ENCODE measurements at places on chromosomes 6 and 20. TPM values are rescaled to one million over a fixed set of nuclear protein-coding genes. Genes with fewer than 3 reads are reported as not detected.
A peak's percentile ranks its signal among the peaks of the same experiment; 100 is the strongest.

DNA sequence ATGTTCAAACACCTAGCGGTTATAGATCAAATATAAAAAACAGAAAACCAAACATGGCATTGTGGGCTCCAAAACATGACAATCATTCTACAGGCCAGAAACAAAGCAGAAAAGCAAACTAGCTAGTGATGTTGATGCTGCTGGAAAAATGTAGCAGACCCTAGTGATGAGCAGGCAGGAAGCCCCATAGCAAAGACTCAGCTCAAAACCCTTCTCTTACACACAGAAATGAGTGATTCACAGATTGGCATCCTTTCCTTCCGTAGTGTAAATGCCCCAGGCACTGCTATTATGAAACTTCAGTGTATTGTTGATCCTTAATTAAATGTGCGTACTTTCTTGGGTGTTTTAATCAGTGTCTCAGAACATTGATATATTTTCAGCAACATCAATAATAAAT, 425.1 kb downstream of the UTRN start:
- no peak overlapping the region for H3K4me3 ChIP-seq
- DNase-seq = peak; percentile 25
- H3K36me3 ChIP-seq = no peaks in the 10 kb centered on the region

- DNase-seq = no peak
- no peak overlapping the region for H3K27ac ChIP-seq
- no peaks in the 10 kb centered on the region for H3K36me3 ChIP-seq
- H3K27me3 ChIP-seq = no peaks in the 10 kb centered on the region
- H3K4me3 ChIP-seq = no peak overlapping the region
- no peaks in the 10 kb centered on the region for H3K4me1 ChIP-seq
These were observed 13.9 kb downstream of the GNL1 start for GRCh38 chr6:30542404-30542725.

DNA sequence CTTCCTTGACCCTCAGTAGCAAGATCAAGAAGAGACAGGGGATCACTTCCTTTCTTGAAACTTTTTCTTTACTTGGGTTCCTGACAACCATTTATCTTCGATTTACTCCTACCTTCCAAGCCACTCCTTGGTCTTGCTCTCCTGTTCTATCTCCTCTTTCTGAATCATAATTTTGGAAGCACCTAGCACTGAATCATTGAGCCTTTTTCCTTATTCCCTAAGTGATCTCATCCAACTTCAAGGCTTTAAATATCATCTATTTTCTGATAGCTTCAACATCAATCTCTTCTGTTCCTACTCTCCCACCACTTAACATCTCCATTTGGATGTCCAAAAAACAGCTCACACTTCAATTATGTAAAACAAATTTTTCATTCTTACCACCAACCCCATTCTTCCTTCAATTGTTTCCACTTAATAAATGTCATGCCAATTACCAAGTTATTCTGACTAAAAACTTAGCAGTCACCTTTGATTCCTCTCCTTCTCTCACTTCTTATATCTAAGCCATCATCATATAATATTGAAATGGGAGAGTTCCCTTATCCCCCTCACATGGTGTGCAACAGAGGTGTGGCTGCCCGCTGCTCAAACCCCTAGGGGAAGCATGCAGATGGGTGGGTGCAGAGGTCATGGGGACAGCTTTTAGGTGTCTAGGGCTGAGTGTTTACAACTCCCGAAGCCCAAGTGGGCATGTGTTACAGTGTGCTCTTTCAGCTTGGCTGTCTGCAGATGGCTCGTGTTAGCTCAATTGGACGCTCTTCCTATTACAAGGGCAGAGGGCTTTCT, 23.4 kb upstream of the TRDN start:
- H3K36me3 ChIP-seq = no peaks in the 10 kb centered on the region
- no peaks in the 10 kb centered on the region for H3K4me1 ChIP-seq
- H3K4me3 ChIP-seq = no peak overlapping the region
- no peak for DNase-seq

DNA sequence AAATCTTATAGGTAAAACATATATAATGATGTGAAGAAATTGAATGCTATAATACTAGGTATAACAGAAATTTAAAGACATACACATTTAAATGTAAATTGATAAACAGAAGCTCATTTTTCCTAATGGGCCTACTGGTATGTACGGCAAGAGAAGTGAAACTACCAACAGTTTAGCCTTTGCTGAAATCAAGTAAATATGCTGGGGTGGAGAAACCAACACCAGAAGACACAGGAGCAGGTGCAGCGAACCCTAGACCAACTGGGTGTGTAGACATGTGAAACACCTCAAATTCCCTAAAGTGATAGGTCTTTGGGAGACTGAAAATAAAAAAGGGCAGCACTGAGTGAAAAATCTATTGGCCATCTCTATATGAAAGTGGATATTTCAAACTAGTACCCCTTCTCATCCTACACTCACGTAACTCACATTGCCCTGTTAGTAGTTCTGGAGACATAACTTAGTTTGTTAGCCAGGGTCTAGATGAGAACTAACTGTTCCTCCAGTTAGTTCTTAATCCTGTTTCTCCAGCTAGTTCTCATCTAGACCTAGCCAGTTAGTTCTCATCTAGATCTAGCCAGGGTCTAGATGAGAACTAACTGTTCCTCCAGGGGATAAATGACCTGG, 53.1 kb downstream of the SLC35D3 start:
- DNase-seq = no peak
- no peaks in the 10 kb centered on the region for H3K4me1 ChIP-seq
- H3K36me3 ChIP-seq = no peaks in the 10 kb centered on the region
- H3K27ac ChIP-seq = no peak overlapping the region
- H3K27me3 ChIP-seq = 0 out of 2 replicates have a peak, but pooled peaks cover 4% of the 10 kb centered on the region

DNA sequence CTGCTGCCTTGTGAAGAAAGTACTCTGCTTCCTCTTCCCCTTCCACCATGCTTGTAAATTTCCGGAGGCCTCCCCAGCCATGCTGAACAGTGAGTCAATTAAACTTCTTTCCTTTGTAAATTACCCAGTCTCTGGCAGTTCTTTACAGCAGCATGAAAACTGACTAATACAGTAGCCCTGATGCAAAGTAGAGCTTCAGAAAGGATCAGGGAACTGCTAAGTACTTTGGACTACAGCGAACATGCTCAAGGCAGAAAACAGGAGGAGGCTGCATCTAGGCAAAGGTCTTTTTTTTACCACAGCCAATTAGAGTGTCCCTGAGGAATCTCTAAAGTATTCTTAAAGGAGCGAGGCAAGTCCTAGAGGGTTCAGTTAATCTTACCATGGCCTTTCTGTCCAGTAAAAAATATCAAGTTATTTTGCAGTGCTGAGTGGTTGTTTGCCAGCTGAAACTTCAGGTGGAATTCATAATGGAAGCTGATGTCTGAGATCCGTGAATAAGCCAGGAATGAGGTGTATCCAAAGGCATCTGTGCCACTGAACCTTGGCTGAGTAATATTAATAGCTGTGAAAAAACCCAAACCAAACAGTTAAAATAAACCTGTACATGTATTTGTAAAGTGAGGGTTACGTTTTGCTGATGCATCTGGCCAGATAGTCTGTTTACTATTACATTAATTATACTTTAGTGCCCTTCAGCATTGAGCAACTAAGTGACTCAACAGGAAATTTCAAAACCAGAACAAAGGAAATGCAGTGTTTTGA, 170.4 kb downstream of the PHF3 start:
- H3K27ac ChIP-seq = no peak overlapping the region
- H3K27me3 ChIP-seq = no peaks in the 10 kb centered on the region
- H3K4me3 ChIP-seq = no peak overlapping the region
- peak; percentile 92 for DNase-seq

DNA sequence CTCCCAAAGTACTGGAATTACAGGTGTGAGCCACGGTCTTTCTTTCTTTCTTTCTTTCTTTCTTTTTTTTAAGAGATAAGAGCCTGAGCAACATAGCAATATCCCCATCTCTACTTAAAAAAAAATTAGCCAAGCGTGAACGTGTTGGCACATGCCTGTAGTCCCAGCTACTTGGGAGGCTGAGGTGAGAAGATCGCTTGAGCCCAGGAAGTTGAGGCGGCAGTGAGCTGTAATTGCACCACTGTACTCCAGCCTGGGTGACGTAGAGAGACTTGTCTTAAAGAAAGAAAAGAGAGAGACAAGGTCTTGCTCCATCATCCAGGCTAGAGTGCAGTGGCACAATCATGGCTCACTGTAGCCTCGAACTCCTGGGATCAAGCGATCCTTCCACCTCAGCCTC, 162.0 kb upstream of the MLN start:
- H3K36me3 ChIP-seq = no peaks in the 10 kb centered on the region
- DNase-seq = no peak
- no peak overlapping the region for H3K4me3 ChIP-seq
- H3K27ac ChIP-seq = no peak overlapping the region

DNA sequence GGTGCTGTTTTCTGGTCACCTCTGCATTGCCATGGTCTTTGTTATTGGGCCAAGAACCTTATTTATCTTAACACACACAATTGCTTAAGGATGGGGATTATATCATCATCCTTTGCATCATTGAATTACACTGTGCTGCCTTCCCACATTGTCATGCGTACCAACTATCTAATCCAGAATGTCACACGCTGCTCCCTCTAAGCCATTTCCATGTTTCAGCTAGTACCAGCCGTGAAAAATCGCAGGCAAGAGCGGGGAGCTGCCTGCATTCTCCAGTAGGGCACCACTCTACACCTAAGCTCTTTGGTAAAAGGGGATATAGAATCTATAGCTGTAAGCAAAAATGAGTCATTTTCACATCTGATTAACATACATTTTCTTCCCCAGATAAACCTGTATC, 277.0 kb downstream of the PRL start:
- no peak for DNase-seq
- H3K27me3 ChIP-seq = no peaks in the 10 kb centered on the region
- no peak overlapping the region for H3K4me3 ChIP-seq
- H3K36me3 ChIP-seq = no peaks in the 10 kb centered on the region
- no peak overlapping the region for H3K27ac ChIP-seq
- H3K4me1 ChIP-seq = no peaks in the 10 kb centered on the region

DNA sequence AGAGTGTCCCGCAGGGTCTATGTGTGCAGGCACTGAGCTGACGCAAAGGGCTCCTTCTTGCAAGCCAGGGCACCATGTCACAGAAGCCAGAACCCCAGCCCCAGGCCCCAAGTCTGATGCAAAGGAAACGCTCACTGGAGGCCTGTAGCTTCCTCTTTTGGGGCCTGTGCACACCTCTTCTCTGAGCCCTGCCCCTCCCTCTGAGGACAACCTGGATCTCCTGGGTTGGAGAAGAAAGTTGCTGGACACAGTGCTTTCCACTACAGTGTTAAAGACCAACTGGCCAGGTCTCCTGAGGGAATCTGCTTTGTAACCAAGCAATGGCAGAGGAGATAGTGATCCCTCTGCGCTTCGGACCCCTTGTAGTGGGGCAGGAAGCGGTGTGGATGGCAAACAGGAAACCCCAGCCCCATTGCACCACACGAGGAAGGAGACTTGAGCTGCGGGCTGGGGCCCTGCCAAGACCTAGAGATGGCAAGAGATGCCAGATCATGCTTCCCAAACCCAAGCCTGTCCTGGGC, 90.0 kb downstream of the PRND start:
- no peak overlapping the region for H3K4me3 ChIP-seq
- no peaks in the 10 kb centered on the region for H3K36me3 ChIP-seq
- no peaks in the 10 kb centered on the region for H3K4me1 ChIP-seq
- no peaks in the 10 kb centered on the region for H3K27me3 ChIP-seq
- no peak for DNase-seq

DNA sequence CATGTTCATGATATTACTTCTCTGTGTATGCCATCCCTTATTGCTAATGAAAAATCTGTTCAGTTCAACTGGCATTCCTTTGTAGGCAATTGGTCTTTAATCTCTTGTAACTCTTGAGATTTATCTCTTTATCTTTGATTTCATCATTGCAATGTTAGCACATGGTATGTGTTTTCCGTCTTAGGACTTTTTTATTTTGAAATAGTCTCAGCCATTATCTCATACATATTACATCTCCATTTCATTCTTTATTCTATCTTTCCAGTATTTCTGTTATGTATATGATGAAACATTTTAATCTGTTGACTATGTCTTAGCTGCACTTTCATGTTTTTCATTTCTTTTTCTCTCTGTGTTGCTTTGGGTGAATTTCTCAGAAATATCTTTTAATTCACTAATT, 58.1 kb downstream of the VSTM2L start:
- no peaks in the 10 kb centered on the region for H3K36me3 ChIP-seq
- no peaks in the 10 kb centered on the region for H3K4me1 ChIP-seq
- H3K27me3 ChIP-seq = peaks cover 14% of the 10 kb centered on the region
- DNase-seq = no peak
- no peak overlapping the region for H3K27ac ChIP-seq
- no peak overlapping the region for H3K4me3 ChIP-seq

GRCh38 chr6:30824698-30825097, 59.6 kb upstream of the DDR1 start:
- H3K36me3 ChIP-seq = no peaks in the 10 kb centered on the region
- H3K27me3 ChIP-seq = no peaks in the 10 kb centered on the region
- DNase-seq = no peak
- no peak overlapping the region for H3K4me3 ChIP-seq
- peak overlapping the region; percentile 55 for H3K27ac ChIP-seq
- peaks cover 55% of the 10 kb centered on the region for H3K4me1 ChIP-seq

- H3K4me3 ChIP-seq = peak overlapping the region; percentile 90
- no peak for DNase-seq
- H3K36me3 ChIP-seq = peaks cover 4% of the 10 kb centered on the region
- H3K27ac ChIP-seq = peak overlapping the region; percentile 82
These were observed 1.7 kb downstream of the JAG1 start for GRCh38 chr20:10671919-10672623.

- peak overlapping the region; percentile 58 for H3K27ac ChIP-seq
- no peaks in the 10 kb centered on the region for H3K4me1 ChIP-seq
- no peaks in the 10 kb centered on the region for H3K36me3 ChIP-seq
- no peak for DNase-seq
These were observed 111.7 kb downstream of the TNFRSF21 start for GRCh38 chr6:47197682-47198640.

- DNase-seq = no peak
- H3K4me3 ChIP-seq = no peak overlapping the region
- no peaks in the 10 kb centered on the region for H3K27me3 ChIP-seq
- no peaks in the 10 kb centered on the region for H3K4me1 ChIP-seq
- H3K36me3 ChIP-seq = peaks cover 8% of the 10 kb centered on the region
- no peak overlapping the region for H3K27ac ChIP-seq
These were observed 27.9 kb downstream of the ELMO2 start for GRCh38 chr20:46378412-46379009.

DNA sequence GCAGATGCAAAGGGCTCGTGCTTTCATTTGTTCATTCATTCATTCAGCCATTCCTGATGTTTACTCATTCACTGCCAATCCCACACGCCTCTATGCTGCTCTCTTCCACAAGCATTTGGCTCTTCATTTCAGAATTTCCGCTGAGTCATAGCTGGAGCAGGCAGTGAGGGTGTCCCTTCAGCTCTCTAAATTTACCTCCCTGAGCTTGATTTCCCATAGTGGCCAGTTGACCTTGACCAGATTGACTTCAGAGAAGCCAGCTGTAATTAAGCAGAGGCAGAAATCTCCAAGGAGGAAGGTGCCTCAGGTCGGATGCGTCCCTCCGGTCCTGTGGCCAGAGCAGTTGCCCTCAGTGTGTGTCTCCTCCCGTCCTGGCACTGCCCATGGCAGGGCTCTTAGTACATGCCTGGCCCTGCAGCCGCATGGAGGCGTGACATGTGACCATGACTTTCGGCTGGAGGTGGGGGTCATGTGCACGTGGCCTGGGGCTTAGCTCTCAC, 267.2 kb upstream of the ECI2 start:
- no peaks in the 10 kb centered on the region for H3K36me3 ChIP-seq
- H3K27me3 ChIP-seq = no peaks in the 10 kb centered on the region
- peak; percentile 42 for DNase-seq
- peaks cover 4% of the 10 kb centered on the region for H3K4me1 ChIP-seq
- H3K27ac ChIP-seq = no peak overlapping the region

GABRR1 gene
- total RNA-seq = not detected

SLC35A1 gene
- 14.9 TPM for total RNA-seq

ETV7 gene
- 2.0 TPM for total RNA-seq

ECT2L gene
- total RNA-seq = not detected

CPNE5 gene
- 0.44 TPM for total RNA-seq

FAXC gene
- 9.0 TPM for total RNA-seq

SLC26A8 gene
- not detected for total RNA-seq

PLAGL2 gene
- 40.6 TPM for total RNA-seq

Measured in Panc1 (cell line).